Activated CD8-positive, alpha-beta memory T cell treated with anti-CD3 and anti-CD28 coated beads for 1 hour (primary cell): ENCODE measurements at places on chromosomes 12 and 14.

GRCh38 chr14:74569806-74570591 lies 42.0 kb downstream of the LTBP2 start:
- DNase-seq: no peak

- DNase-seq: no peak
Observed at GRCh38 chr12:16063726-16064125, 152.6 kb downstream of the DERA start.

GRCh38 chr12:52929538-52929937 lies 19.4 kb upstream of the KRT18 start:
- DNase-seq: no peak

DNA sequence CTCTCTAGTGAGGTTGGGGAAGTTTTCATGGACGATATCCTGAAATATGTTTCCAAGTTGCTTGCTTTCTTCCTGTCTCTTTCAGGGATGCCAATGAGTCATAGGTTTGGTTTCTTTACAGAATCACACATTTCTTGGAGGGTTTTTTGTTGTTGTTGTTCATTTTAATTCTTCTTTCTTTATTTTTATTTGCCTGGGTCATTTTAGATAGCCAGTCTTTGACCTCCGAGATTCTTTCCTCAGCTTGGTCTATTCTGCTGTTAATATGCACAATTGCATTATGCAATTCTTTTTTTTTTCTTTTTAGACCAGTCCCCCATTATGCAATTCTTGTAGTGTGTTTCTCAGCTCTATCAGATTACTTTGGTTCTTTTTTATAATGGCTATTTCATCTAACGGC lies 338.9 kb downstream of the AEBP2 start:
- DNase-seq: no peak

DNA sequence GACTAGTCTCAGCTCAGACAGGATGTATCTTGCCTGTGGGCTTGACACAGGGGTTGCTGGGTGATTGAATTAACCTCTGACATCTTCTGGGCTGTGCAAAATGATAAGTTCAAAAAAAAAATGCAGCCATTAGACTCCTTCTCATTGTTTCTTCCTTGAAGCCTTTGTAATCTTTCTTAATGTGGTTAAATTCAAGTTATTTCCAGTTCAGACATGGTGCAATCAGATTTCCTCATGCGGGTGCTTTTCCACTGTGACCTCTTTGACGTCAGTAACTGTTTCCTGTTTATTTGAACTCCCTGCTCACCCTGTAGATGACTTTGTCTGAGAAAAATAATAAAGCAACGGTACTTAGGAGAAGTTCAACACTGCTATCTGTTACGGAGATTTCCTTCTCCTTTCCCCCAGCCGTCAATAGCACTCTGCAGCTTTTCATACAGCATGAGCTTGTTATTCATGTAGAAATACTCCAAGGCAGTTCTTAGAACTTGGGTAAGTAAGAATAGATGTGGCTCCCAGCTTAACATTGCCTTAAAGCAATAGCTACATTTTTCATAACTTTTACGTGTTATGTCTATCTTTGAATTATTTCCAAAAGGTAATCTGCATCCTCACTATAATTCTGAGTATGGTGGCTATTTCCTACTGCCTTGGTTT lies 155.5 kb downstream of the PRKCH start:
- DNase-seq: no peak

- no peak for DNase-seq
Observed at GRCh38 chr12:105444653-105445102, 114.2 kb downstream of the C12orf75 start.

- no peak for DNase-seq
Observed at GRCh38 chr12:51970904-51971646, 19.6 kb downstream of the ACVR1B start.

DNA sequence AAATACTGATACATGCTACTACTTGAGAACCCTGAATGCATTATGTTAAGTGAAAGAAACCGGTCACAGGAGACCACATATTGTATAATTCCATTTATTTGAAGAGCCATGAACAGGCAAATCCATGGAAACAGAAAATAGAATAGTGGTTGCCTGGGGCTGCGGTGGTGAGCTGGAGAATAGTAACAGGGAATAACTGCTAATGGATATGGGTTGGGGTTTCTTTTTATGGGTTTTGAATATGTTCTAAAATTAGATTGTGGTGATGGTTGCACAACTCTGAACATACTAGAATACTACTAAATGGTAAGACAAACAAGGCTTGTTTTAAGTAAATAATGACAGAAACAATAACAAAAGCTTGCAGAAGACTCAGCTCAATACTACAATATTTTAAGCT lies 293.0 kb downstream of the BTG1 start:
- DNase-seq: no peak

- DNase-seq: no peak
Observed at GRCh38 chr14:101082436-101083384, 179.2 kb upstream of the RTL1 start.

- DNase-seq: no peak
Observed at GRCh38 chr12:67436230-67436629, 167.1 kb downstream of the CAND1 start.

DNA sequence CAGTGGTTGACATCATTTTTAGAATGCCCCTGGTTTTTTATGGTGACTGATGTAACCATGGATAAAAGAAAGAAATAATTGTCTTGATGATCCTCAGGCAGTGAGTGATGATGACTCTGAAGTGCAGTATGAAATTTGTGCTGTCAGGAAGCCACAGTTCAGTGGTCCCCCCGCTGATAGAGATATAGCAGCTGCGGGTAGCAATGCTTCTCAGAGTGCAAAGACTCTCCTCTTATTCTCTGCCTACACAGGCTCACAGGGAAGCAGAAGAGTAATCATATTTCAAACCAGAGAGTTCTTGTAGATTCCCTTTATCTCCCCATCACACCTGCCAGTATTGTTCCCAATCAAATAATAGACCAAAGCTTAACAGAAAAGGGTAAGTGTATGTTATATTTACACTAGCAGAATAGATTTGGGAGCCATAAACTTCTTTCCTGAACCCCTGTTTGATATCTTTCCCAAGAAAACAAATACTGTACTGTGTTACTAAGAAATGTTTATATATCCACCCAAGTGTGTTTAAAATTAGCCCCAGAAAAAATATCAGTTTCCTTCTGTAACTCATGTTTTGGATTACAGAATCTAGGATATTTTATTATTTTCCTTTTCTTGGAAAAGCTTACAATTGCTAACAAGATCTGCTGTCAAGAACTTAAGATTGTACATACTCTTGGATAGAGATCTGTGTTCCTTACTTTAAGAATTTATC lies 1817.4 kb upstream of the FLRT2 start:
- DNase-seq: no peak

DNA sequence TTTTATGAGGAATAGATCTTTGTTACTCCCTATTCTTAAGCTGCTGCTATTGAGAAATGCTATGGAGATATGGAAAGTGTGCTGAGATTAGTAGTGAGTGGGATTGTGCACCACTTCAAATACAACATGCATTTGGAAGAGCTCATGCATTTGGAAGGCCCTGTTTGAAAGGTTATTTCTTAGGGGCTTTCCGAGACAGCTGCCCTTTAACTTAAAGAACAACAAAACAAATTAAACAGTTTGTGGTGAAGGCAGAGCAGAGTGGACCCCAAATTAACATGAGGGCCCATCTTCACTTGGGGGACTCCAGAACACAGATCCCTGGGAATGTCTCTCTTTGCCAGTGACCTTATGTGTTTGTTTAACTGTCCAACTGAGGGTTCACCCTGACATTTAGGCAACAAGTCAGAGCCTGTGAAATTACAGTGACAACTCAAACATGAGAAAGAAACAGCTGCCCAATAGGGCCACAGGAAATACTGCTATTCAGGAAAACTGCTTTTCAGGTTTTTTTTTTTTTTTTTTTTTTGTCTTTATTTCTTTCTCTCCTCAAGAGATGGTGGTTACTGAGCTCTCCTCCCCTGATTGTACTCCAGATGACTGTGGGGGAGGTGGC lies 41.4 kb upstream of the IGF1 start:
- DNase-seq: no peak

DNA sequence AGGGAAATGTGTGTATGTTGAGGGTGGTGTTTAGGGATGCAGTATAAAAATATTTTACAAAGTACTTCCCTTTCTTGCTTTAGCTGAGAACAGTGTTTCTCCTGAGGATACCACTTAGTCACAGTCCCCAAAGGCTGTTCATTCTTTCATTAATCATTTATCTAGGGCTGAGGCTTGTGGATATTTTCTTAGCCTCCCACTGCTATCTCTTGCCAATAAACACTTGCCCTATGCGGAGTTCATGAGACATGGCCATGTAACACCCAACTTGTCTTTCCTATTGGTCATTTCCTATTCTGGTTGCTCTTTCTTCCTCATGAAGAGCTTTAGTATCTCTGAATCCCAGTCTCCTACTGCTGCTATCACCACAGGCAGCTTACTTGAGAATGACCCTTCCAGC lies 75.1 kb downstream of the ETNK1 start:
- no peak for DNase-seq

DNA sequence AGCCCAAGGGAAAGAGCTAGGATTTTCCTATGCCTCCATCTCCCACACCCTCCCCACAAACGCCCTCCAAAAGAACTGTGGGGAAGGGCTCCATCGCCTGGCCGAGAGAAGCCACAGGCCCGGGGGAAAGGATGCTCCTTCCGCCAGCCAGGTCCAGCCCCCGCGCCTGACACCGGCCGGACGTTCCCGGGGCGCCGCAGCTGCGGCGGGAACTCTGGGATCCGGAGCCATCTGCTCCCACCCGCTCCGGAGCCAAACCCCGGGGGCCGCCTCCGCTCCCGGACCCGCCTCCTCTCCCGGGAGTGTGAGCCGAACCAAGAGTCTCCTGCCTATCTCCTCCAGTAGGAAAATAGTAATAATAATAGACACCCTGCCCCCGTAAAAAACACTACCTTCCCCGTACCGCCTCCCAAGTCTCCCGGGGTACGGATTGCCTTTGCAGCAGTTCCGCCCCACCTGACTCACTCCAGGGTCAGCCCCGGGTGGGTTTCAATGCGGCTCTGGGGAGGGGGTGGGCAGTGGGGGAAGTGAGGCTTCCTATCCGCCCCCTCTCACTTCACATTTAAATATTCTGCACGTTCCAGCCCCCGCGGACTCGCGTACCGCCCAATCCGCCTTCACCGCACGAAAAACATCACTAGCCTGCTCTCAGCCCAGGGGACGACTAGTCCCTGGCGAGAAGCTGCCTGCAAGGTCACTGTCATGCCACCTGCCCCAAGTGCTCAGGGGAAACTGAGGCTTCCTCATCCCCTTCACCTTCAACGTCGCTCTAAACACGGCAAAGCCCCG lies 2.4 kb downstream of the AGAP2 start:
- no peak for DNase-seq
